ENCODE measurements at places on chromosomes 4 and X.

DNA sequence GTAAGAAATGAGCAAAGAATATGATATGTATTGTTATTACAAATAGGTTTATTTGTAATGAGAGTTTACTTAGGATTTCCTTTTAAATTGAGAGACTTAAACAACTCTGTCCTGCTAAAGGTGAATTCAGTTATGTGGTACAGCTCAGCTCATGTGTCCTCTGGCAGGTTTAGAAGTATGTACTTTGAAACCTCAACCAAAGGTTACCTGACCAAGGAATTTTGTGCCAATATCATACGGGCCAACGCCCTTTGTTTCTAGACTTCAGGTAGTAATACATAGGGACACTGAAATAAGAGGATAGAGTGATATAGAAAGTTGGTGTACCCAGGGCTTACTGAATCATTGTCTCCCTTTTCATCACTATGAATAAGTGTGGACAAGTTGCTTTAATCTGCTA lies 25.7 kb downstream of the SLAIN2 start:
- DNase-seq = no peak

DNA sequence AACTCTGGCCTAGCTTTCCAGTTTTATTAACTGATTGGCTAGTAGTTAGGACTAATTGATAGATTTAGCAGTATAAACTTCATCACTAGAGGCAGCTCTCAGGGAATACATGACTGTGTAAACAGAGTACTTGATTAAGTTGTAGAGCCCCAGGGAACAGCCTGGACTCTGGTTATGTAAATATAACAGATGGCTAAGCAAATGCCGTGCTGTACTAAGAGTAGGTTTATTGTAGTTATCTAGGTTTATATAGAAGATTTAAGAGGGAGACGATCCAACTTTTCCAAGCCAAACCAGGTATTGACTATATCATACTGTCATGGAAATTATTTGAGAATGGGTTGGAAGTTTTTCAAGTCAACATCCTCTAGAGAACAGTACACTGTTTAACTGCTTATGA lies 463.4 kb upstream of the GRID2 start:
- DNase-seq = no peak

DNA sequence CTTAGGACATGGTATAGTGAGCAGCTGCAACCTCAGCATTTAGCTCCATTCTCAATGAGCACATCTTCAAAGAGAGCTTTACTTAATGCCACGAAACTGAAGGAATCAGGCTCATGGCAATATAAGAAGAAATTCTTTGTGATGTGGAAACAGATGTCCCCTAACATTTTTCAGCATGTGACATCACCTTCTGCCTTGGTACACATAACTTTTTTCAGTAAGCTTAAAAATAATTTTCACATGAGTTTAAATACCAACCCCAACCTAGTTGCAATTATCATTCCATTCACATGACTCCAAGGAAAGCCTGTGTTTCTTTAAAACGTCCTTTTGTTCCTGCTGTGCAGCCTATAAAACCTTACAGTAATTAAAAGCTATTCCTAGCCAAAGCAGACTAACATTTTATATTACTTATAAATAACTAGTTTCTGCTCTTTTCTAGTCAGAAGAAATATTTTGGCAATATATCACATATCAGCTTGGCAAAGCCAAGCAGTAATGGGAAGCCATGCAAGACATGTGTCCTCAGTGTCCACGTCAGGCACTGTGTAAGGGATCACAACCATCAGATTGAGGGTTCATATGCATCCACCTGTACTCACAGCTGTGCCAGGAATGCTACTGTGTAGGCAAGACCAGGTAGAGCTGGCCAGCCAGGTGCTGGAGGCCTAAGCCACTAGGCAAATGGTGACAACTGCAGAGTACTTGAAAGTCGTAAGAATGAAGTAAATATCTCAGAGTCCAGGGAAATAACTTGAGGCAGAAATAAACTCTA lies 466.6 kb downstream of the INPP4B start:
- DNase-seq = no peak

DNA sequence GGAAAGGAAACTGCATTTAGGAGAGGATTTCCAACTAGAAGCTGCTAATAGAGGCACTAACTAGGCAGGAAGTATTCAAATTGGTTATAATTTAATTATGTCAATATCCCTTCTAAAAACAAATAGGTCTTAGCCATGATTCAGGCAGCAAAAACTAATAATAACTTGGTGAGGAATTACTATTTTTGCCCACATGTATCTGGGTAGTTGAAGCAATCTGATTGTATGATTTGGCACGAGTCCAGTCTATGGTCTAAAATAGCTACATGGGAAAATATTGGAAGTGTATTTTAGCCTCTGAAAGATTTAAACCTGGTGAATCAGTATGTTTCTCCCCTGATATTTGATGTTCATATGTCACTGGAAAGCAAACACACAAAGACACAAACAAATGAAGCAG lies 62.2 kb downstream of the MFAP3L start:
- no peak for DNase-seq

DNA sequence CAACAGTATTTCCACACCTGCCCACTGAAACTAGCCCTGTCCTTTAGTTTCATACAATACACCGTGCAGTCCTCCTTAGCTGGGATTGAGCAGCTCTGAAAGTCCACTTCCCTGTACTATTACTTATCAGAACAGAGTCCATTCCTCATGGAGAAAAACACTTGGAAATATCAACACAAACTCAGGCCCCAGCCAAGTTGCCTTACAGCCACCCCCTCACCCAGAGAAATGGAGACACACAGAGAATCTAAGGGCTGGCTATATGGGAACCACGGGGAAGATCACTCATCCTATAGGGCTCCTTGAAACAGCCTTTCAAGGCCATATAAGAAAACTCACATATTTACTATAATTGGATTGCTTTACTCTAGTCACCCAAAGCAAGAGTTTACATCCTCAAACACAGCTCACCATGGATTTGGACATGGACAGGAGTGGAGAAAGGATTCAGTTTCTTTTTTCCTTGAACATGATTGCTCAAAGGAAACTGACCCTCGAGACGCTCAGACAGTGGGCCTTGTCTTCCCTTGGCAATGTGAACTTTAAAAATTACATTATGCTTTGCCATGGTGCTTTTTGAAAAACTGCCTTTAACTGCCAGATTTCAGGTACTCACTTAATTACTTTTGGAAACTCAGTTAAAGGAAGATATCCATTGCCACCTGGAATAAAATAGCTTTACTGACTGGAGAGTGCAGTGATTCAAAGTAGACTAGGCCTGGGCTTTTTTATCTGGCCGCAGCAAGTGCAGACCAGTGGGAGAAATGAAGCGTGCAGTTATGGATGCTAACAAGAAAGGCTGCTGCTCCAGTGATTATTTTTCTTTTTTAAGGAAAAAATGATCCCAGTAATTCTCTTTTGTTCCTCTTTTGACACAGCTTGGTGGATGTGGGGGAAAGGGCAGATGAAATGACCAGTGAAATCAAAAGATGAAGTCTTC lies 1.6 kb downstream of the SCARB2 start:
- no peak for DNase-seq
